ENCODE measurements at places on chromosomes 2 and 18.

DNA sequence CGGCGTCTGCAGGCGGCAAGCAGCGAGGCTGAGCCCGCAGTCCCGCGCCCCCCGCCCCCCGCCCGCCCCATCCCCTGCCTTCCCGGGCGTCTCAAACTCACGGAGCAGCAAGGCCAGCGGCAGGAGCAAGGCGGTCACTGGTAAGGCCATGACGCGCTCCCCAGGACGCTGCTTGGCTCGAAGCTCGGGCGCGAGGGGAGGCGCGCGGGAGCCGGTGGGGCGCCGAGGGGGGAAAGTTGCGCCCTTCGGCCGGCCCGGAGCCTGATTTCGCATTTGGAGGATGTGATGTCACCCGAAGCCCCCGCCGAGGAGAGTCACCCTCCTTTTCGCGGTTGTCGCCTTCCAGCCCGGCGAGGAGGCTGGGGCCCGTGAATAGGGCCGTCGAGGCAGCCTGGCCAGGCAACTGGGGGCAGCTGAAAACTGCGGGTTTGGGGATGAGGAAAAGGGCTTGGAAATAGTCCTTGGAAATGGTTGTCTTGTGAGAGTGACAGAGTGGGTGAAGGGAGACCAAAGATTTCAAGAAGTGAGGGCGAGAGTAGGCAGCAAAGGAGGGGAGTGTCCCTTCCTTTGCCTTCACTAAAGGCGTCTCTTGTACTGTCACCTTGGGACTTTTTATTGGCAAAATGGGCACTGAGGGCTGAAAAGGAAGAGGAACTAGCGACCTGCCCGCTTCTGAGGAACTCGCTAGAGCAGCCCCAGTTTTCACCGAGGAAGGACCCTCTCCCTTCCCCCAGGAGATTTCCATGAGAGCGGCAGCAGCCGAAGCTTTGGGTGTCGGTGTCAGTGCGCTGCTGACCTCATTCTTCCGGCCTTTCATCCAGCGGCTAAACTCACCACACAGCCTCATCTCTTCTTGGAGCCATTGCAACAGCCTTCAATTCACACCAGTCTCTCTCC is at the start of gene CD8A:
CD8A (minus strand) TSS at position 238 of the 897 bp plus-strand sequence; CDS start at position 150, 88 bp downstream.
- DNase-seq, result no peak

- DNase-seq, result no peak
Observed at GRCh38 chr18:54812885-54813284, 15.4 kb upstream of the RAB27B start.

- no peak for DNase-seq
Observed at GRCh38 chr2:120786038-120786960, 50.6 kb downstream of the GLI2 start.

DNA sequence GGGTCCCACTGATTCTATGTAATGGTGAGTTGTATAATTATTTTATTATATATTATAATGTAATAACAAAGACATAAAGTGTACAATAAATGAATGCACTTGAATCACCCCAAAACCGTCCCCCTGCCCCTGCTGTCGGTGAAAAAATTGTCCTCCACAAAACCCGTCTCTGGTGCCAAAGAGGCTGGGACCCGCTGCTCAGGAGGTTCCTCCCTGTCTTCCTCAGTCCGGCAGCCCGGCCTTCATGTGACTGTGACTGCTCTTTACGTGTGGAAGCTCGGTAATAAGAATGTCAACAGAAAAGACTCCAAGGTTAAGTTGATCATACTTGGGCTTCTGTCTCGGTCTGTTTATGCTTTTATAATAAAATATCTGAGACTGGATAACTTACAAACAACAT is 32.7 kb upstream of the ADNP2 start:
- DNase-seq, result no peak

GRCh38 chr2:162731917-162732804 is 106.4 kb downstream of the KCNH7 start:
- DNase-seq, result no peak

GRCh38 chr2:102350137-102350793 is 5.3 kb upstream of the IL18R1 start:
- DNase-seq, result no peak

GRCh38 chr2:215695861-215696260 is 260.0 kb upstream of the FN1 start:
- DNase-seq, result no peak

GRCh38 chr2:10903861-10904210 is 7.9 kb upstream of the KCNF1 start:
- DNase-seq, result no peak

DNA sequence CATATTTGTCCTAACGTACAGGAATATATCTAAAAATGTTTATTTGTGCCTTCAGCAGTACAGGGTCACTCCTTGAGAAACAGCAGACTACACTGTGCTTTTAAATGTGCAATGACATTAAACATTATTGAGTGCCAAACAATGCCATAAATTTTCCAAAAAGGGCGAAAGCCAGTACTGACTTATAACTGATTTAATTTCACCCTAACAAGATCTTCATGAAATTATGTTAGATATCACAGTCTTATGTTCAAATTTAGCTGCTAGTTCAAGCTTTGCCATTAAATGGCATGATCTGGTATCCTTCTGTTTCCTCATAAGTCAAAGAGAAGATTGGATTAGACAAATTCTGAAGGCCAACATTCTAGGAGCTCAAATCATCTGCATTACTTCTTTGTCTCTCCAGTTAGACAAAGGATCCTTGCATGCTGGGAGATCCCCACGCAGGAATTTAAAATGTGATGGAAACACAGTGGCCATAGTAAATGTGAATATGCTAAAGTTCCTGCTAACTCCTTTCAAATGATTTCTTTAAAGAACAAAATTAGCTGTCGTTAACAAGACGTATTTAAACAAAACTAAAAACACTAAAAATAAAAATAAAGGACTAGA is 129.3 kb upstream of the STON1 start:
- DNase-seq, result no peak

DNA sequence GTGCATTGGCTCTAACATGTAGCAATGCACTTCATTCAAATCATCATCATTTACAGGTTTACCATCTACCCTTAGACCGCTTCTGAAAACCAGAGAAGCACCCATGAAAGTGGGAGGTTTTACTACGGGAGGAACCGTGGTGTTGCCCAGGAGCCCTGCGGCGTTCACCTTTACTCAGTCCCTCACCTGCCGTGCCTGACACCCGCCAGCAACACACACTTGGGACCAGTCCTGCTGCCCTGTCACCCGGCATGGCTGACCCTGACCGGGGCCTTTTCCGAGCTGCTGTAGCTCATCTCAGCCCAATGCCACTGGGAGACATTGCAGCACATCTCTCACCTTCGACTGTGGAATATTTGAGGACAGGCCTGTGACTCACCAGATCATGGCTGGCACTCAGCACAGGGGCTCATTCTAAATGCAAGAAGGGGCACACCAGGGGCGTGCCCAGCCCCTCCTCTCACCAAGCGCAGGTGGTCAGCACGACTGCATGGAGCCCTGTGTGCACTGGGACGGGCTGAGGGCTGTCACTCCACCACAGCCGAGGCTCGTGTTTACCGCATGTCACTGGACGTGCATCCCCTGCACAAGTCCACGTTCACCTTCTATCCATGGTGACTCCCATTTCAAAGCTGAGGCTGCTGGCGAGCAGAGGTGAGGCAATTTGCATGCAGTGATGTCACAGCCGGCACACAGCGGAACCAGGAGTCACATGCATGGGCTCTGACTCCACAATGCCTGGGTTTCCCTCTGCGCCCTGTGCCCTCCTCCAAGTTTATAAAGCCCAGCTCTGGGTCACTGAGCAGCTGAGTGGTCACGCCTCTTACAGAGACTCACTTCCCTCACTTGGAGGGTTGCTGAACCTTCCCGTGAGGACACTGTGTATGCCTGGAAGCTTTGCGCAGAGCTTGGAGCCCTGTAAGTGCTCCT is 76.7 kb upstream of the SNTG2 start:
- no peak for DNase-seq

DNA sequence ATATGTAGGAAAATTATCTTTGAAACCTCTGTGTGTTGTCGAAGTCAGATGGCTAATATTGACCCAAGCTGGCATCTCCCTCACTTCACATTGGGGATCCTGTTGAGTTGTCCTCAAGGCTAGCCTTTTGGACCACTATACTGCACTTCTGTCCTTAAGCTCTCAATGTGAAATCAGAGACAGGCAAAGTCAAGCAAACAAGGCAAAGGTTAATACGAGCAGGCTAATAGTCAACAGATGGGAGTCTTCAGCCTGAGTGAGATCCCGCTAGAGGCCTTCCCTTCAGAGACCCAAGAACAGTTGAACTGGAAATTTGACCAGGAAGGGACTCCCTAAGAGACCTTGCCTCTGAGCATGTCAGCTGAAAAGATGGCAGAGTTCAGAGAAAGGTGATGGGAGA is 475.4 kb downstream of the PARD3B start:
- no peak for DNase-seq

GRCh38 chr18:78739882-78740677 is 239.5 kb upstream of the SALL3 start:
- DNase-seq, result no peak

Measured in right cardiac atrium (tissue), 5 donors.